ENCODE measurements at places on chromosomes 16 and 17.

GRCh38 chr17:51908841-51909537 lies 249.5 kb downstream of the CA10 start:
- DNase-seq, result no peak

GRCh38 chr17:17363638-17364337 lies 60.6 kb downstream of the NT5M start:
- no peak for DNase-seq

- DNase-seq, result no peak
These were observed at the start of gene C17orf113 for GRCh38 chr17:42050393-42051012. TSS of gene C17orf113 (minus strand) at chr17:42050601. CDS start at chr17:42043376, 7,225 bp downstream.

DNA sequence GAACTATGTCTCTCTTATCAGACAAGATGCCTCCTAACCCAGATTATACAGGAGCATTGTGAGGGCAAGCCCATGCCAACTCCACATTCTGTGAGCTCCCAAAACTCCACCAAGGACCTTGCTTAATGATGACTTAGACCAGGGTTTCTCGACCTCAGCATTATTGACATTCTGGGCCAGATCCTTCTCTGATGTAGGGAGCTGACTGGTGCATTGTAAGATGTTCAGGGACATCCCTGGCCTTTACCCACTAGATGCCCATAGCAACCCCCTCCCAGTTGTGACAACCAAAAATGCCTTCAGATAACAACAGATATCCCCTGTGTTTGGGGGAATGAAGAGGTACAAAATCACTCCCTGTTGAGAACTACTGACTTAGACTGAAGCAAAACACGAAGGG lies 43.6 kb downstream of the HOXB1 start:
- no peak for DNase-seq

DNA sequence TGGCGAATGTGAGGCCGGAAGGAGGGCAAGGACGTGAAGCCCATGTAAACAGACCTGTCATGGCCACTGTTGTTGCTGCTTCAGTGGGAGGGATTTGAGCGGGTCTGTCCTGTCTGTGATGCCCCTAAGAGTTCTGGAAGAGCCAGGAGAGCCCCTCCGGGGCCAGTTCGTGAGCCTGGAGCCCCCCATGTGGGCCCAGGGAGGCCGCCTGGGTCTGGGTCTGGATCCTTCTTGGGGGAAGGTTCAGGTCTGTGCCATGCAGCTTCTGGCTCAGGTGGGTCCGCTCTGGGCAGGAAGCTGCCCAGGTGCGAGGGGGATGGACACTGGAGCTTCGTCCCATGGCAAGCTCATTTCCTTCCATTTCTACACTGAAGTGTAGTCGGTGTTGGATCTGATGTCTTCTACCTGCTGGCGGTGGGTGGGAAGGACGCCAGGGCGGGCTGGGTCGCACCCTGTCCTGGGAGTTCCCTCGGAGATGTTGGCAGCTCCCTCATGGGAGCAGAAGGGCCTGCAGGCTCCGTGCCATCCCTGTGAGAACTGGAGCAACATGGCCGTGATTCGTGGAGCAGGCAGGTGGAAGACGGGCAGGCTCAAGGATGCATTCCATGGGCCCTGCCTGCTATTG lies 11.2 kb upstream of the WFIKKN1 start:
- no peak for DNase-seq

DNA sequence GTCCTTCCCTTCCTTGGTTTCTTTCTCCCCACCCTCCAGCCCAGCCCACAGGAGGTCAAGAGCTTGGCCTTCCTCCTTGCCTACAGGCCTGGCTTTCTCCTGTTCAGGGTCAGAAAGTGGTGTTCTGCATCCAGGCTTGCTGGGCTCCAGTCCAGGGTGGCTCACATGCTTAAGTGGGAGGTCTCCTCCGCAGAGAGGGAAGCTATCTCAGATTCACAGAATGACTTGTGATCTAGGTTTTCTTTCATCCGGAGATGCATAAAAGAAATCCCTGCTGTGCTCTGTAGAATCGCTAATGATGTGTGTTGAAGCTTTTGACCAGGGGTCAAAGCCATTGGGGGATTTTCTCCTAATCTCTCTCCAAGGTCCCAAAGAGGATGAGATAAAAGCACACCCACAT lies 382.3 kb upstream of the EEF2KMT start:
- no peak for DNase-seq

GRCh38 chr16:70467608-70468007 lies 13.2 kb downstream of the FCSK start:
- DNase-seq, result no peak

DNA sequence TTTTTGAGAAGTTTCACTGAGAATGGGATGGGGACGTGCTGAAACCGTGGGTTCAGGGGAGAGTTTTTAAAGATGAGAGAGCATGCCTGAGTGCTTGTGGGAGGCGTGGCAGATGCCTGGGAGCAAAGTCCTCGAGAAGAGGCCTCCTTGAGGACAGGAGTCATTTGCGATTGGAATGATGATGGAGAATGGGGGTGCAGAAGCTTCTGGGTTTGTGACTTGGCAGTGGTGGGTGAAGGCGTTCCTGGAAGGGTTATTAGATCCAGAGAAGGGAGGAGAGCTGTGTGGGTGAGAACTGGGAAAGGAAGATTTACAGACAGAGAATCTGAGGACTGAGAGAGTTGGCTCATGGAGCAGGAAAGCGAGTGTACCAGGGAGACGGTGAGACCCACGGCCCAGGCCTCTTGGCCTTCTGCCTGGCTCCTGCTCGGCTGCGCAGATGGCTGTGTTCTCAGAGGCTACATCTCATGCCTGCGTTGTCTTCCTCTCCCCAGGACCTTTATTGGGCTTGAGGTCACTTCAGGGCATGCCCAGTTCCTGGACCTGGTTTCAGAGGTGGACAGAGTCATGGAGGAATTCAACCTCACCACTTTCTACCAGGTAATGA lies 8.6 kb upstream of the MMP15 start:
- DNase-seq, result no peak

DNA sequence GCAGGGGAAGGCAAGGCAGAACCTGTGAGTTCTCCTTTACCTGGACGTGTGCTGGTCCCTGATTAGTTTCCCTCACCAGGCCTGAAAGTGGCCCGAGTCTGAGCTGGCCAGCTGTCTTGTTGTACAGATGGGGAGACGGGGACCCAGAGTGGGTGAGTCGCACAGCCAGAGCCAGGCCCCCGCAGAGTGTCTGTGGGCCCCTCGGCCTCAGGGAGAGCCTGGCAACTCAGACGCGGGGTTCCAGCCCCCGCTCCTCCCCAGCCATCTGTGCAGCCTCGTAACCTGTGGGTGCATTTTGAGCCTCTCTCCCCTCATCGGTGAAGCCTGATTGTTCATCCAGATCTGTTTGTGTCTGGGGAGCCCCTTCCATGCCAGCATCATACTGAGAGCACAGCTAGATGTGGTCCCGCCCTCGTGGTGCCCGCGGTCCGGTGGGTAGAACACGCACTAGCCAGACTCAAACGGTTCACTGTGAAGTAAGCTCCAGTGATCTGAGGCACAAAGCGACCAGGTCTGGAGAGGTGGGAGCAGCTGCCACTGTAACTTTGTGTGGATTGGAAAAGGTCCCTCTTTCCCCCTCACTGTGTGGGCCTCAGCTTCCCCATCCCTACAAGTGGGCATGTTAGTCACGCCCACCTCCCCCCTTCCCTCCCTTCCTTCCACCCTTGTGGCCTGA lies 6.0 kb upstream of the NDRG4 start:
- DNase-seq, result no peak

DNA sequence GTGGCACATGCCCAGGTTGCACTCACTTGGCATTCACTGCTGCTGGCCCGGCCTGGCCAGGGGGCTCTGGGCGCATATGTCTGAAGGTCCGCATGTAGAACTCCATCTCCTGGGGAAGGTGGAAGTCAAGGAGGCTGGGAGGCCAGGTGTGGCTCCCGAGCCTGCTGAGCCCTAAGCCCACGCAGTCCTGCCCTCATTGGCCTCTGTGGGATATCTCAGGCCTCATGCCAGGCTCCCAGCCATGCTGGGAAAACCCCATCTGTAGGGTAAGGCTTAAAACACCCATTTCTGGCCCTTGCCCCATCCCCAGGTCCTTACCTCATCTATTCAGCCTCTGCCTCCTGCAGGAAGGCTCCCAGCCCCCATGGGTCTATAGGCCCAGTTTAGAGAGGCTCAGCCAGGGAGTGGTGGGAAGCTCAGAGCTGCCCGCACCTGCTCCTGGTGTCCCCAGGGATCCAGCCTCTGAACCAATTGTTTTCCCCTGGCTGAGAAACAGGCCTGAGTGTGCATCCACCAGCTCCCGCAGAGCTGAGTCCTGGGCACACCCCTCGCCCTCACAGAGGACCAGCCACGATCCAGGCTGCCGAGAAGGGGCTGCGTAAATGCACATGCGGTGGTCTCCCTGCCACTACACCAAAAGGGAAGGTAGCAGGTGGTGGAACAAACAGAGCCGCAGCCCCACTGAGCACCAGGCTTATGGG lies 2.3 kb upstream of the TPPP3 start:
- no peak for DNase-seq

All from stimulated activated CD4-positive, alpha-beta T cell treated with anti-CD3 and anti-CD28 coated beads, Interleukin-1b, Interleukin-23, amount 100 ng/mL, for 1 hour (primary cell).